ENCODE measurements at places on chromosomes 3 and 15.

- no peak for DNase-seq
Observed at GRCh38 chr3:78183906-78184599, 1144.2 kb downstream of the ROBO2 start.

DNA sequence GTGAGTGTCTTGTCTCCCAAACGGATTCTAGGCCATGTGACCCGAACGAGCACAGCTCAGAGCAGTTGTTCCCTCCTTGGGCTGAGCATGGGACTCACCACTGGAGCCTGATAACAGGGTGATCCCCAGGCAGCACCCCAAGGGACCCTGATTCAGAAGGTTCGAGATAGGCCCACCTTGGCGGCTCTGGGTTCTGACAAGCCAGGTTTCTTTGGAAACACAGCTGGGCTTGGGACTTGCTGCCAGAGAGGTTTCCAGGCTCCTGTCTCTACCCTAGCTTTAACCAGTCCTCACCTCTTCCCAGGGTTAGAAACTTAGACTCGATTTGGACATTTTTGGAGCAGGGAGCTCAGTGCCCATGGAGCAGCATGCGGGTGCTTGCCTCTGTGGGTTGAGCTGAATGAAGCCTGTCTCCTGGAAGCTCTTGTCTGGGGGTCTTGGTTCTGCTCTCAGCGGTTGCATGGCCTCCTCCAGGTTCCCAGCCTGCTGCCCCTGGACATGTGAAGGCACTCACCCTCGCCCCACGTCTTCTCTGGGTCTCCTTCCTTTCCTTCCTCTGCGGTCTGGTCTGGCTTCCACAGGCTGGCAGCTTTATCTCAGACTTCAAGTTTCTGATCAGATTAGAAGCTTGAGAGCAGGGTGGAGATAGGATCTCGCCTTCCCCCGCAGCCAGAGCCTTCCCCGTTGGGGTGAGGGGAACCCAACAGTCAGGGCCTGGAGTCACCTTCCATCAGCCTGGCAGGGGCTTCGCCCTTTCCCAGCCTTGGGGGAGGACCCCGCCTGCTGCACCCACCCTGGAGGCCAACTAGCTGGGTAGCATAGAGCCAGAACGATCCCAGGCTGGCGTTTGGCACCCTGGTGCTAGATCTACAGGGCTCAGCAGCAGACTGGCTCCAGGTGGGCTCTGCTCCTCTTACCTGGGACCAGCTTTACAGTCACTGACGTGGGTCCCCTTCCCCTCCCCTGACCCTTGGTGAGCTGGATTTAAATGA, 21.0 kb downstream of the PAQR5 start:
- no peak for DNase-seq

DNA sequence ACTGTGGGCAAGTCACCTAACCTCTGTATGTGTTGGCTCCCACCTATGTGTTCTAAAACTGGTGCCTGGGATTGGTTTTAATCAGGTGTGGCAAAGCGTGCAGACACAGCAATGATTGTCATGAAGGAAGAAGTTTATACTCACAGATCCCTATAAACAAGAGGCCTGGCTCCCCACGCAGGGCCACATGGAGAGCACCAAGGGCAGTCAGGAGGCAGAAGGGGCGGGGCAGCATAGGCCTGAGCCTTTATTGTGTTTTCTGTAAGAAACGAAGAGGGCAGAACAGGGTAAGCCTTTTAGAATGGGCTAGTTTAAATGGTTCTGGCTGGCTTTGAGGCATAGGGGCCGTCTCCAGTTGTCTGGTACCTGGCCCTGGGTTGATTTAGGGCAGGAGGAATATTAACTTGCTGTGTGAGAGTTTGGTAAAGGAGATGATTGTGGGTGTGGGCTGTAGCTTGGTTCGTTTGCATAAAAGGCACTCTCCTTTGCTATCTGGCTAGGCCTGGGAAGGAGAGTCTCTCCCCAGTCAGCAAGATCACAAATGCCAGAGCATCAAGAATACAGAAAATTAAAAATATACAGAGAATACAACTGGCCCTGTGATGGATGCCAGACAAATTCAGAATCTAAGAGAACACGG, 2.2 kb upstream of the FBXW12 start:
- no peak for DNase-seq

DNA sequence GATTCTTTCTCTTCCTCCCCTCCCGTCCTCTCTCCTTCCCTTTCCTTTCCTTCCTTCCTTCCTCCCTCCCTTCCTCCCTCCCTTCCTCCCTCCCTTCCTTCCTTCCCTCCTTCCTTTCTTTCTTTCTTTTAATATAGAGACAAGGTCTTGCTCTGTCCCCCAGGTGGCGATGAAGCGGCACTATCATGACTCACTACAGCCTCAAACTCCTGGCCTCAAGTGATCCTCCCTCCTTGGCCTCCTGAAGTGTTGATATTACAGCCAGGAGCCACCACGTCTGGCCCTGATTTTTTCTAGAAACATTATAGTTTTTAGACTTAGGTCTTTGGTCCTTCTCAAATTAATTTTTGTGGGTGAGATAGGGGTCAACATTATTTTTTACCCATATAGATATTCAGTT, 15.5 kb downstream of the GRM2 start:
- DNase-seq: no peak

DNA sequence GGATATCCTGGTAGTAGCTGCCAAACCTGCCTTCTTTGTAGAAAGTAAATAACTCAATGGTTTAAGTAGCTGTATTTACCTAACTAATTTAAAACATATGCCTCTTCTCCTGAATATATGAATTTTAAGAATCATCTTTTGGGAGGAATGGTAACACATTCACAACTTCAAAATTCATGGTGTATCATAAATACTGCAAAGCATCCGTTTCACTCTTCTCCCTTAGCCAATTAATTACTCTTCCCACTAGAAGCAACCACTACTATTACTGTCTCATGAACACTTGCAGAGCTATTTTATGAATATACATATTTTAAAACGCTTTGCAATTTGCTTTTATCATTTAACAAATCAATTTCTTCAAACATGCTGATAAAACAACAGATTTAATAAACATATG, 59.0 kb upstream of the USP50 start:
- no peak for DNase-seq

- DNase-seq: no peak
Observed at GRCh38 chr3:141383555-141384129, 15.3 kb downstream of the ZBTB38 start.

- DNase-seq: no peak
Observed at GRCh38 chr3:13332158-13332557, 88.0 kb downstream of the NUP210 start.

DNA sequence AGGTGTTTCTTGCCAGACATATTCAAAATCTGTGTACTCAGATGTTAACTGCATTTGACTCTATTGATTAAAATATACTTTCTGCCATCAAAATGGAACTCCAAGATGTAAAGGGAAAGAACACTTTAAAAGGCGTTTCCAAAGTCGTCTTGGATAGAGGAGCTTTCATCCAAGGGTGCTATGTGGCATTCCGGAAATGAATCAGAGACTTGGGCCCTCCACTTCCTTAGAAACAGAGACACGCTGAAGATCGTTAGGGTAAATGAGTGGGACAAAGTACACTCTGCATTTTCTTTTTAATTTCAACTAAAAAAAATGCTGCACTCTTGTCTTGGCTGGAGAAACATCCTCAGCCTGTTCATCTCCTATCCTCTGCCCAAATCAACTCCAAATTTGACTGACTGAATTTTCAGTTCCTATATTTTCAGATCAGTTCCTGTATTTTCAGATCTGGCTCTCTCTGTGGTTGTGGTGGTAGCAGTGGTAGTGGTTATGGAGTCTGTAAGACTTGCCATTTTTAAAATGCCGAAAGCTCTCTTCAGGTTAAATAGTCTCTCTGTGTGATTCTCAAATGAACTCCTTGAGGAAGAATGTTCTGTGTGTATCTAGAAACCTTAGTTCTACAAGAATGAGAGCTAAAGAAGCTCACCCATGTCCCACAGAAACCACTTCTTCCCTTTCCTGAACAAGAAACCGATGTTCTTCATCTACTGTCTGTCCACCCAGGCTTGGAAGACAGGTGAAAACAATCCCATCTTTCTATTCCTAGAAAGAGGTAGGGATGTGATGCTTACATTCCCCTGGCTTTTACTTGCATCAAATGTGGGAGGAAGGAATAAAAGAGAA, 156.8 kb upstream of the ICE2 start:
- no peak for DNase-seq

DNA sequence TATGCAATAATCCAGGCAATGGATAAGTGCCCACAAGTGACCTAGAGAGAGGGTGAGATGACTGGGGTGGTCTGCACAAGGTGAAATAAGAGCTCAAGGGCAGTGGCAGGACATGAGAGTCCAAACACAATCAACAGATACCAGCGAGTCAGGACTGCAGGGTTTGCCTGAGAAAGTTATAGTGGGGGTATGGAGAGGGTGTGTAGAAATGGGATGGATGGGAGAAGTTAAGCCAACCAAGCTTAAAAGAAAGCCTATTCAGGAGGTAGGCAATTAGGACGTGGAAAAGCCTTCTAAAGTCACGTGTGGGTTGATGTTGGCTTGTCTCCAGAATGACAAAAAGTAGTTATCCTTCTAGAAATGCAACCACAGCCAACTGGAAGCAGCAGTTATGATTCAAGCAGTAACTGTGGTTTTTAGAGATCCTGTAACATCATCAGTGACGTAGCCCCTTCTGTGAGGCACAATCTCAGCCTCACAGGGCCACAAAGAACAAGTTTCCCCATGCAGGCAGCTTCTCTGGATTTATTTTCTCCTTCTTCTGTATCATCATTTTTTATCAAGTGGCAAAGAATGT, 56.1 kb downstream of the FAM174B start:
- DNase-seq: peak; percentile 43

DNA sequence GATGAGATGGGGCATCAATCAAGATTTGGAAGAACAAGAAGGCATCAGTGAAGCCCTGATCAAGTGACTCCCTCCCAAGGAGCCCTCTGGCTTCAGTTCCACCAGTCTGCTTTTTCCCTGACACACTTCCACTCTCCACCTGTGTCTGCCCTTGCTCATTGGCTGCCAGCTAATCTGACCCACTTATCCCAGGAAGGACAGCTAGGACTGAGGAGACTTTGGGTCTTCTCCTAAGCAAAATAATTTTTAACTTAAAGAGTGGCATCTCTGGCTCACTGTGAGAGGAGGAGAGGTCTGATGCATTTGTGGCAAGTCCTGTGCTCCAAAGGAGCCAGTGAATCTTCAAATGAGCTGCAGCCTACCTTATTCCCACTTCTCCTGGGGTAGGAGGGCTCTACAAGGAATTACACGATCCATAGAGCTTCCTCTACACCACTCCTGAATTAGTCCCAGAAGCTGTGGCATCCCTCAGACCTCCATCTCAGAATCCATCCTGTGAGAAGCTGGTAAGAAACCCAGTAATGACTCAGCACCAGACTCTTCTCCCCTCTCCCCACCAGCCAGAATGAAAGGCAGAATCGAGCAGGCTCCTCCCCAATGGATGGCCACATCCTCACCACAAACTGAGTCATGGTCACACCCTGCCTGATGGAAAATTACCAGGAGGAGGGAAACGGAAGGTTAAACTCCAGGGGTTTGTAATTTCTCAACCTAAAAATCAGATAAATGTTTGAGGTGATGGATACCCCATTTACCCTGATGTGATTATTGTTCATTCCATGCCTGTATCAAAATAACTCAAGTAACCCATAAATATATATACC, 6.3 kb upstream of the PKM start:
- DNase-seq: peak; percentile 93

DNA sequence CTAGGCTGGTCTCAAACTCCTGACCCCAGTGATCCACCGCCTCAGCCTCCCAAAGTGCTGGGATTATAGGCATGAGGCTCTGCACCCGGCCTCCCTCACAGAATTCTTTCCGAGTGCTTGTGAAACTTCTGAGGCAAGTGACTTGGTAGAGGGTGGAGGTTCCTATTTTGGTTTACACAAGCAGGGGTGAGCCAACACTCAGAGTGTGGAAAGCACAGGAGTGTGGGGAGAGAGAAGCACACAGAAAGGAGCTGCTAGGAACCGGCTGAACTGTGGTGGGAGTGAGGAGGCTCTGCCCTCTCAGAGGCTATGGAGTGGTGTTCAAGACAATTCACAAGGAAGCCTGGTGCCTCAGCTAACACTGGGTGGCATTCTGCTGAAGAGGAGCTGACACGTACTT, 7.7 kb downstream of the CAPN3 start:
- DNase-seq: no peak

- DNase-seq: no peak
Observed at GRCh38 chr3:161212171-161212771, 8.8 kb upstream of the NMD3 start.

DNA sequence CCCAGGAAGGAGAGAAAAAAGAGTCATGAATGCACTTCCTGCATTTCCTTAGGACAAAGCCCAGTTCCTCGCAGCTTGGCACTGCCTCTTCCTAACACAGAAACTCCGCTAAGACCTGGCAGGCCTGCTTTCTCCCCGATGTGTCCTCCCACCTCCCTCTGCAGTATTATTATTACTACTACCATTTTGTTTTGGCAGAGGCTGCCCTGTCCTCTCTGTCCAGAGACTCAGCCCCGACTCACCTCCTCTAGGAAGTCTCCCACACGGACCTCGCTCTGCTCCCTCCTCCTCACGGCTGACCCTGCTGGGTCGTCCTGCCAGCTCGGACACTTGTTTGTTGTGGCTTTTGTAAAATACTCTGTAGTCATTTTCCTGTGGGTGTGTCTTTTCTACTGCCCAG, 107.2 kb upstream of the HACD2 start:
- DNase-seq: no peak

DNA sequence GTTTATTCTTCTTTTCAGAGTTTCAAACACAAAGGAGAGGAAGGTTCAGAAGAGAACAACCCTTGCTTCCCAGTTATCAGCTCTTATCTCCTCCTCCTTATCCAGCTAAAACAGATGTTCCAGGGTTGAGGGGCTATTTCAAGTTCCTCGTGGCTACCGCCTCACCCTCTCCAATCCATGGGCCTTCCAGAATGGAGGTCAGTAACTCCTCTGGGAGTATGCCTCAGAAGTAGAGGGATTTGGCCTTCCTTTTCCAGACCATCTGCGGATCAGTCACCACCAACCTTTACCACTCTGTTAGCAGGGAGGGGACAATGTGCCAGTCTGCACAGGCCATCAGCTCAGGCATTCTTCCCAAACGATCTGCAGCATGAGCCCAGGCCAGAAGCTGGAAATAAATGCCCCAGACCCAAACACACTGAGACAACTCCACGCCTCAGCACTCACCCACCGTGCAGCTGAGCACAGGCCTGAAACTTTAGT, 14.8 kb downstream of the HTR3C start:
- no peak for DNase-seq

GRCh38 chr3:147712357-147712756, 303.2 kb downstream of the ZIC1 start:
- DNase-seq: no peak

DNA sequence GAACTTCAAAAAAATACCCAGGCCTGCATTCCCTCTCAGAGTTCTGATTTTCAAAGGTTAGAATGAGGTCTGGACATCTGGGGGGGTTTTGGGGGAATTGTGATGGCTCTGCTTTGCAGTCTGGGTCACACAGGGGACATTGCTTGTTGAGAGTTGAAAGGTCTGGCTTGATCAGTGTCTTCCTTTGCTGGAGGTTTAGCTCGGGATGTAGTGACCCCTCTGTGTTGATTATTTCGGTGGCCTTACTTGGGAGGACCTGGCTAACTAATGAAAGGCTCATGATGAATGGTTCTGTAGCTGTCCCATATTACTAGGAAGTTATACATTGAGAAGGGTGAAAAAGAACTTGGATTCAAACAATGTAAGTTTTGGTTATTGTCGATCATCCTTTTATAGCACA, 23.7 kb downstream of the TPM1 start:
- DNase-seq: no peak

Data from T-helper 1 cell (primary cell).